ENCODE measurements at places on chromosomes 1 and 21.

GRCh38 chr1:44988531-44989156 lies 2.2 kb upstream of the EIF2B3 start:
- no peak for DNase-seq

DNA sequence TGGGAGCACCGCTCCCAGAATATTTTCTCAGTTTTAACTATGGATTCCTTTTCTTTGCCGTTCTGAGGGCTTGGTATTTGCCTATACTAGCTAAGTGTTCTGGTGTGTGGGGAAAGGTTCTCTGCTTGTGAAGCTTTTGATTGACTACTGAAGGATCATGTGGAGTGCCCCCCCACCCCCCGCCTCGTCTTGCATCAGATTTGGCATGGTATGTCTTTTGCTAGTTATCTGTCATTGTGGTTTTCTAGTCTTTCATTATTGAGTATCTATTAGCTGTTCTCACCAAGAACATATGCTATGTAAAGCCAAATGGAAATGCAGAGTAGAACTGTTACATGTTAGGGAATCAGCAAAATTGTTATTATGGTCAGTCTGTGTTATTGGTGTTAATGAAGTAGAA lies 58.3 kb downstream of the MACF1 start:
- DNase-seq: no peak

DNA sequence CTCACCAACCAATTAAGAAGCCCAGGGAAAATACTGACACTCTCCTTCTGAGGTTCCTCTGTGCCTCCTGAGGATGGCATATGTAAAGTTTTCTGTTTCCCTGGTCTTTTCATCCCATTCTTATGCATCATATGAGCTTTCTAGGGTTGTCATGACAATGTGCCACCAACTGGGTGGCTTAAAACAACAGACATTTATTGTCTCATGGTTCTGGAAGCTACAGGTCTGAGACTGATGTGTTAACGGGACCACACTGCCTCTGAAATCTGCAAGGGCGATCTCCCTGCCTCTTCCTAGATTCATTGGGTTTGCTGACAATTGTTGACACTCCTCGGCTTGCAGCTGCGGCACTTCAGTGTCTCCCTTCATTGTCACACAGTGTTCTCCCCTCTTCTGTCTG lies 308.4 kb downstream of the RGS7 start:
- DNase-seq: no peak

- DNase-seq: peak; percentile 38
Observed at GRCh38 chr21:31370893-31371544, 27.0 kb upstream of the TIAM1 start.

Data from midbrain (tissue), 1 donor.